ENCODE measurements at places on chromosomes 7 and 10. TPM values are rescaled to one million over a fixed set of nuclear protein-coding genes. Genes with fewer than 3 reads are reported as not detected.

GRK5 gene
- total RNA-seq, result 12.4 TPM

ZNF655 gene
- 69.9 TPM for total RNA-seq

DNAJC30 gene
- 8.5 TPM for total RNA-seq

ADIRF gene
- total RNA-seq, result 147 TPM

LRMDA gene
- 8.1 TPM for total RNA-seq

OR6V1 gene
- total RNA-seq, result not detected

GIMAP1 gene
- 1.1 TPM for total RNA-seq

HEPACAM2 gene
- total RNA-seq, result 86.8 TPM

NAT16 gene
- total RNA-seq, result not detected

ZFAND4 gene
- 19.0 TPM for total RNA-seq

GTF2I gene
- 129 TPM for total RNA-seq

CNNM1 gene
- 0.24 TPM for total RNA-seq

WNT16 gene
- total RNA-seq, result not detected

TYSND1 gene
- 12.5 TPM for total RNA-seq

ADRB1 gene
- total RNA-seq, result 1.6 TPM

PRLHR gene
- total RNA-seq, result not detected

GIMAP4 gene
- 16.2 TPM for total RNA-seq

TDRD1 gene
- 0.64 TPM for total RNA-seq

ITPRID1 gene
- 1.2 TPM for total RNA-seq

CHPF2 gene
- 46.8 TPM for total RNA-seq

CAV2 gene
- total RNA-seq, result 8.9 TPM

UTF1 gene
- total RNA-seq, result not detected

NYAP1 gene
- total RNA-seq, result 0.47 TPM

TAS2R38 gene
- not detected for total RNA-seq
